ENCODE measurements at places on chromosomes 12 and 14. TPM values are rescaled to one million over a fixed set of nuclear protein-coding genes. Genes with fewer than 3 reads are reported as not detected.

Gene MFAP5
- total RNA-seq: 40.4 TPM

Gene PTCSC3
- not detected for total RNA-seq

Gene CIROP
- not detected for total RNA-seq

Gene GMPR2
- 34.7 TPM for total RNA-seq

Gene CNTN1
- total RNA-seq: 0.15 TPM

Gene MSRB3
- 59.0 TPM for total RNA-seq

Gene PAX9
- not detected for total RNA-seq

Gene KERA
- total RNA-seq: not detected

Gene MYH6
- 1,496 TPM for total RNA-seq

Gene RPGRIP1
- not detected for total RNA-seq

Gene CPNE6
- total RNA-seq: not detected

Gene FAM181A
- total RNA-seq: not detected

Gene CLEC4C
- not detected for total RNA-seq

Gene ZFHX2
- total RNA-seq: not detected

Gene C1QL4
- total RNA-seq: not detected

Gene CLEC4D
- total RNA-seq: 0.27 TPM

Gene ZNF705A
- not detected for total RNA-seq

Gene SMOC1
- 2.7 TPM for total RNA-seq

Gene DBX2
- not detected for total RNA-seq

Gene PUS1
- total RNA-seq: 13.7 TPM

Gene TMPRSS12
- total RNA-seq: not detected

Gene C12orf75
- 73.0 TPM for total RNA-seq

Gene HSPA2
- 111 TPM for total RNA-seq

Gene TAS2R14
- 3.0 TPM for total RNA-seq

Gene LHX5
- total RNA-seq: not detected

Gene DAO
- not detected for total RNA-seq

Gene ABCB9
- total RNA-seq: 0.53 TPM

Gene NOVA1
- total RNA-seq: 4.0 TPM

Gene ANGEL1
- 11.7 TPM for total RNA-seq

Gene RASAL1
- not detected for total RNA-seq
